OCI-M1 (cell line): ENCODE measurements at places on chromosomes 4 and X.

DNA sequence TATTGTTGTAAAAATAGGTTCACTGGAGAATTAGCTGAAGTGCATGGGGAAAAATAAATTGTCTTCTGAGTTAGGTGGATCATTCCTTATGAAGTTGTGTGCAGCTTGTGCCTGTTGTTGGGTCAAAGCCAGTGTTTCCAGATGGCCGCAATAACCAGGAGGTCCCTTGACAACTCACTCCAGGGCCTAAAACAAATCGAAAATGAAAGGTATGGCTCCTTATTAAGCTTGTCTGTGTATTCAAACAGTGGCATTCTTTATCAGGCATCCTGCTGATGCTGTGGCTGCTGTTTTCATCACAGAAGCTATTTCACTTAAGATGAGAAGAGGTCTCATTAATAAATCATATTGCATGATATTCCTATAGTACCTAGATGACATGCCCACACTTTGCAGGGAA is 80.2 kb downstream of the GRIA2 start:
- DNase-seq = peak; percentile 25

GRCh38 chr4:7322166-7322991 is 112.4 kb downstream of the PSAPL1 start:
- DNase-seq = peak; percentile 15

- DNase-seq = no peak
Observed at GRCh38 chr4:30269850-30270249, 450.3 kb upstream of the PCDH7 start.

- DNase-seq = no peak
Observed at GRCh38 chr4:120080533-120080932, 13.9 kb upstream of the MAD2L1 start.

GRCh38 chr4:55216863-55217635 is 91.7 kb upstream of the KDR start:
- no peak for DNase-seq

- DNase-seq = peak; percentile 91
Observed at GRCh38 chr4:124589786-124590185, 122.7 kb downstream of the ANKRD50 start.

DNA sequence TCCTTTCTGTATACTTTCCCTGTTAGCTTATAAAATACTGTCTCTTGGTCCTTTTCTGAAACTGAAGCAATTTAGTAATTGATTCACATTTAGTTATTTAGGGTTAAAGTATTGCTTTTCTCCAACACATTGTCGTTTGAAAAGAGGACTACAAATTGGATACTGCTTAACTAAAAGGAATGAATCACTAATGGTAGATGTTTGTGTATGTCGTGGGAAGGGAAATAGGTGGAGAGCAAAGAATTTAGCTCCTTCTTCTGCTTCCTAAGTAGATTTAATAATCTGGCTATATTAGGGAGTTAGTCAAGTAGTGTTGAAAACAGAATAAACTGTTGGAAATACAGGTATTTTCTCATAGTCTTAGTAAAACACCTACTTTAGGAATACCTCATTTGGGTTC is 27.9 kb downstream of the SLAIN2 start:
- DNase-seq = no peak

- DNase-seq = no peak
Observed at GRCh38 chr4:132062611-132063239, 1086.4 kb upstream of the PCDH10 start.

DNA sequence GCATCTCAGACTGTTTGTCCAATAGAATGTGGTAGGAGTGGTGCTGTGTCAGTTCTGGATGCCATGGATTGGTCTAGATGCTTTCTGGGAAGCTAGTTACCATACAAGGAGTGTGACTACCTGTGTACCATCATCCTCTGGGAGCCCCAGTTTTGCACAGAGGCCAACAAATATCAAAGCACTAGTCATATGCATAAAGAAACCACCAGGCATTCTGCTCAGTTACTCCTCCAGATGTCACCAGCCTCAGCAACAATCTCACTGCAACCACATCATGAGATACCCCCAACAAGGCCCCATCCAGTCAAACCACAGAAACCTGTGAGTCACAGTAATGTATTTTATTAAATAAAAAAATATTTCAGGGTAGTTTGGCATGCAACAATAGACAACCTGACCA is 435.8 kb upstream of the CPEB2 start:
- DNase-seq = no peak

DNA sequence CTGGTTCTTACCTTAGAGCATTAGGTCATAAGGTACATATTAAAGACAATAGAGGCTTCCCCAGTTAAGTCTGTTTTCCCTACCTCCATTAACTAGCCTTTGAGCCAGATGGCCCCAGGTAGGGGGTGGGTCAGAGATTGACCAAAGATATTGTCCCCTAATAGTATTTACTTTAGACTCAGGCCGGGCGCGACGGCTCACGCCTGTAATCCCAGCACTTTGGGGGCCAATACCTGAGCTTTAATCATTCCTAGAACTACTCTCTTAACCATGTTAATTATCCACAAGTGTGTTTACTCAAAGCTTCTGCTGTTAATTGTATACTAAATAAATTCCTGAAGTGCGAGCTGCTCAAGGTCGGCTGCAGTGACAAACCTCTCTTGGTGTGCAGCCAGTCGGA is 28.0 kb upstream of the AMBN start:
- no peak for DNase-seq

- DNase-seq = no peak
Observed at GRCh38 chr4:41784191-41784979, 35.9 kb upstream of the PHOX2B start.

GRCh38 chr4:158817562-158818296 is 48.9 kb downstream of the FNIP2 start:
- peak; percentile 68 for DNase-seq

- DNase-seq = peak; percentile 89
Observed at GRCh38 chrX:110178179-110178865, 139.6 kb downstream of the AMMECR1 start.

- DNase-seq = no peak
Observed at GRCh38 chr4:5799406-5799805, 88.4 kb downstream of the EVC start.

DNA sequence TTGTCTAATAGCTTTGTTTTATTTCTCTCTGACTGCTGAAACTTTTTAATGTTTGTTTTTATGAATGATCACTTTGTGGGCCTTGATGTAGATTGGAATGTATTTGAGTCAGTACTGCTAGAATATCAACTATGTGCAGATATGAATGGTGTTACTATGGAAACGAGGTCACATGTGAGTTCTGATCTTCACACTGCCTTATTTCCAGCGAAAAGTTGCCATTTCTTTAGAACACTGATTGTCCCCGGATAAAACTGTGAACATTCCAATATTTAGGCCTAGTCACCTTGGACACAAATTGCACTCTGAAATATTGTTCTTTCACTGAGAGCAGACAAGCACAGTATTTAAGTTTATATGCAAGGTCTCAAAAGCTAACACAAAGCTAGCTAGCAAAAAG is 27.2 kb upstream of the MAGED1 start:
- no peak for DNase-seq

GRCh38 chrX:96997196-96997595 is 113.5 kb downstream of the RPA4 start:
- DNase-seq = no peak

DNA sequence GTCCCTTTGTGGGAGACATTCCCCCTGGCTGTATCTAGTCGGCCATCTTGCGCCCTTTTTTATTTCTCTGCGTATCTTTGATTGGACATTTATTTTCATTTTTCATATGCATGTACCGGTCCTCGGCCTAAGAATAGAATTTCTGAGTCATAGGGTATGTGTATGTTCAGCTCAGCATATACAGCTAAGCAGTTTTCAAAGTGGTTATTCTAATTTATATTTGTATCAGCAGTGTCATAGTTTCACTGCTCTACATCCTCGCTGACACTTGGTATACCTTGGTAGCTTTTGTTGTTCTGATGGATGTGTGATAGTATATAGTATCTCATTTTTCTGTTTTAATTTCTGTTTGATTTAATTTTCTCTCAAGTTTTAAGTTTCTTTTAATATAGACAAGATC is 38.7 kb downstream of the BEX3 start:
- no peak for DNase-seq

- peak; percentile 48 for DNase-seq
Observed at GRCh38 chr4:137065311-137065710, 467.0 kb downstream of the PCDH18 start.

- DNase-seq = no peak
Observed at GRCh38 chr4:168707205-168707604, 210.4 kb downstream of the PALLD start.

DNA sequence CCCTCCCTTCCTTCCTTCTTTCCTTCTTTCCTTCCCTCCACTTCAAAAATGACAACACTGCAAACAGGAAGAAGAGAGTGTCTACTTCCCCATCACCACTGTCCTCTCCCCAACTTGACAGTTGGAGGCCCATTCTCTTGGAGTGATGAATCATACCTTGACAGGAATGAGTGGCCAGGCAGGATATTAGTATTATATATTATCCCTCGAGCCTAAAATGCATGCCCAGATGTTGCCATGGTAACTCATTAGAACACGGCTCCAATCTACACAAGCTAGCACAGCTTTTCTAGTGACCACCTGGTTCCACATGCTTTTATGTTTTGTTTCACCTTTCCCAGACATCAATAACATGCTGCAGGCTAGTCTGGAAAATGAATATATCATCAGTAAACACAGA is 71.3 kb upstream of the LHFPL1 start:
- DNase-seq = no peak

DNA sequence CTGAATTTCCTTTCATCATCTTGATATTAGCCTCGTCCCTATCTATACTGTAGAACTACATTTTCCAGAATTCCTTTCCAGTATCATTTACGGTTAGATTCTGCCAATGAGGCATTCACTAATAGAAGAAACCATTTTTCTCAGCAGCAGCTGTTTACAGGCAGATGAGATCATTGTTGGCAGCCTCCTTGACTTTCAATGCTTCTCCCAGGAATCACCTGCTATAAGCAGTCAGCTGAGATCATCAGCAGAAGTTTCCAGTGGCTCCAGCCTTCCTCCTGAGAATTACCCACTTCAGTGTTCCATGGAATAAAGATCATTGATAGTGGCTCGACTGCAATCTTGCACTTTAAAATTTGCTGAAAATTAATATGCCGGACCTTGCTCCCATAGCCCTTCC is 157.3 kb upstream of the TET2 start:
- DNase-seq = no peak

DNA sequence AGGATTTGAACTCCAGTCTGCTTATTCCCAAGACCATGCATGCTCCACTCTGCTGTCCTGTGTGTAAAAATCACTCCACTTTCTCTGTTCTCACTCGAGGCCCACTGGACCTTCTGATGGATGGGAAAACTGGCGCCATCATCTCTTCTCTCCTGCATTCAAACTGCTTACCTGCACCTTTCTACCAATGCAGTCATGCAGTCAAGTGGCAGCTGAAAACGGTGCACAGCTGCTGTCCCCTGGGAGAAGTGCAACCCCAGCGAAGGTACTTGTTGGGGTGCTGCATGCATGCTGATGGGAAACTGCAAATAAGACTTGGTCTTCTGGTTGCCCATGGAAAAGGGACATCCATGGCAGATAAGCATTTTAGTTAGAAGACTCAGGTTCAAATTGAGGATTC is 147.1 kb downstream of the EVC2 start:
- no peak for DNase-seq

- DNase-seq = no peak
Observed at GRCh38 chr4:146235654-146236177, 21.4 kb downstream of the REELD1 start.

GRCh38 chr4:54840430-54840829 is 182.7 kb downstream of the KIT start:
- peak; percentile 20 for DNase-seq

DNA sequence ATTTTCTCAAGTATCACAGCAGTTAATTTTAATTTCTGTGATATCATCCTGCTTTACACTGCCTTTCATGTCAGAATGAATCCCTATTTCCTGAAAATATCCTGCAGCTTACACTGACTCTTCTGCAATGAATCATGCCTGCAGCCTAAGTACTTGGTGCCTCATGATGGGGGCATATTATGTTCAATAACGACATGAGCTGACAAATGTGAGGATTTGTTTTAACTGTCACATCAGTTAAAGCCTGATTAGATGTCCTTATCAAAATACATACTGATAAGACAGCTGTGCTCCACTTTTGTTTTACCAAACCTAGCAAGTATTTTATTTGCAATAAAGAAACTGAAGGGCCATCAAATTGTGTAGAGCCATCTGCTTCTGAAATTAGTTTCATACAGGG is 359.9 kb upstream of the AGA start:
- DNase-seq = no peak

DNA sequence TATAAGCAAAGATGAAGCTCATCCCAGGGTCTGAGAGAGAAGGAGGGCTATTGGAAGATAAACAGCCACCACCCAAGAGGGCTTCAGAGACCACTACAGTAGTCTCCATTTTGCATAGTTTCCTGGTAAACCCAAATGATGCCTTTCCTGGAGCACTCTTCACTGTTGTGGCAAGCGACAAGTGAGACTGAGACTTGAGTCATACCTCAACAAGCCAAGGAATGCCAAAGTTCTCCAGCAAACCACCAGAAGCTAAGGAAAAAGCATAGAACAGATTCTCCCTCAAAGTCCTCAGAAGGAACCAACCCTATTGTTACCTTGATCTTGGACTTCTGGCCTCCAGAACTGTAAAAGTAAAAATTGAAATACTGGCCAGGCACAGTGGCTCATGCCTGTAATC is 65.9 kb downstream of the LARP7 start:
- DNase-seq = no peak
